ENCODE measurements at places on chromosomes 7 and 10.
A peak's percentile ranks its signal among the peaks of the same experiment; 100 is the strongest.

DNA sequence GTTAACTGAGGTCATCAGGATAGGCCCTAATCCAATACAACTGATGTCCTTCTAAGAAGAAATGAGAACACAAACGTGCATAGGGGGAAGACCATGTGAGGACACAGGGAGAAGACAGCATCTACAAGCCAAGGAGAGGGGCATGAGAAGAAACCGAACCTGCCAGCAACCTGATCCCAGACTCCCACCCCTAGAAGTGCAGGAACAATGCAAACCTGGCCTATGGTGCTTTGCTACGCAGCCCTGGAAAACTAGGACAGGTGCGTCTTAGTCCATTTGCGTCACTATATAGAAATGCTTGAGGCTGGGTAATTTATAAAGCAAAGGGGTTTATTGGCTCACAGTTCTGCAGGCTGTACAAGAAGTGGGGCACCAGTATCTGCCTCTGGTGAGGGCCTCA, 322.6 kb upstream of the ZNF32 start:
- no peak for DNase-seq

GRCh38 chr10:86439544-86439943, 72.9 kb upstream of the GRID1 start:
- no peak for DNase-seq

- no peak for DNase-seq
These were observed 10.8 kb upstream of the INTS1 start for GRCh38 chr7:1514995-1515401.

GRCh38 chr10:119039161-119039560, 9.6 kb downstream of the NANOS1 start:
- no peak for DNase-seq

- DNase-seq, result no peak
These were observed 250.6 kb upstream of the GALNT17 start for GRCh38 chr7:70881167-70881847.

- DNase-seq, result no peak
These were observed 173.6 kb upstream of the PRSS58 start for GRCh38 chr7:142431491-142431890.

DNA sequence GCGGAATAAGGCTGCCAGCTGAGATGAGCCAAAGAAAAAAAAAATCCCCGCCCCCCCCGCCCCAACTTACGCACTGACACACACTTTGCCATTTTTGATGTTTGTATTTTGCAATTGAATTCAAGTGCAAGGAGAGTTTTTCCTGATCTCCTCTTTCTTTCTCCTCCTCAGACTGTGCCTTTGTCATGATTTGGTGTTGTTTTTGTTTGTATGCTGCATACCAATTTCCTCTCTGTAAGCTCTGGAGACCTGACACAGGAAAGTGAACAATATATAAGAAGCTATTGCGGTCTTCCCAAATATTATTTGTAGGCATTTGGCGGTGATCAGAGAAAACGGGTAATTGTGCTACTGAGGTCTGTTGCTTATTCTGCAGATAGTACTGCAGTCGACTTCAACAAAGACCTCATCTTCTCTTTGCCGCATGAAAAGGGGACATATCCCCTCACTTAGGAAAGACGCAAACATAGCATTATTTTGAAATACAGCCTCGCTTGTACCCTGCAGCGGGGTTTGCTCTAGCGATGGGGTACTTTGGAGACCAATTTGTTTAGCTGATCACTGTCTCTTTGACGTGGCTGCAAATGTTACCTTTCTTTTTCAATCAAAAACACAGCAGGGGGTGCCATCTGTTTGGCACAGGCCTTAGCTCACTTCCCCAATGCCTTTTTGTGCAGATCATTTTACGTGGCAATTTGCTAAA, 206.6 kb downstream of the SKAP2 start:
- DNase-seq, result peak; percentile 92

- peak; percentile 63 for DNase-seq
These were observed 4.2 kb downstream of the VSTM2A start for GRCh38 chr7:54546081-54546985.

DNA sequence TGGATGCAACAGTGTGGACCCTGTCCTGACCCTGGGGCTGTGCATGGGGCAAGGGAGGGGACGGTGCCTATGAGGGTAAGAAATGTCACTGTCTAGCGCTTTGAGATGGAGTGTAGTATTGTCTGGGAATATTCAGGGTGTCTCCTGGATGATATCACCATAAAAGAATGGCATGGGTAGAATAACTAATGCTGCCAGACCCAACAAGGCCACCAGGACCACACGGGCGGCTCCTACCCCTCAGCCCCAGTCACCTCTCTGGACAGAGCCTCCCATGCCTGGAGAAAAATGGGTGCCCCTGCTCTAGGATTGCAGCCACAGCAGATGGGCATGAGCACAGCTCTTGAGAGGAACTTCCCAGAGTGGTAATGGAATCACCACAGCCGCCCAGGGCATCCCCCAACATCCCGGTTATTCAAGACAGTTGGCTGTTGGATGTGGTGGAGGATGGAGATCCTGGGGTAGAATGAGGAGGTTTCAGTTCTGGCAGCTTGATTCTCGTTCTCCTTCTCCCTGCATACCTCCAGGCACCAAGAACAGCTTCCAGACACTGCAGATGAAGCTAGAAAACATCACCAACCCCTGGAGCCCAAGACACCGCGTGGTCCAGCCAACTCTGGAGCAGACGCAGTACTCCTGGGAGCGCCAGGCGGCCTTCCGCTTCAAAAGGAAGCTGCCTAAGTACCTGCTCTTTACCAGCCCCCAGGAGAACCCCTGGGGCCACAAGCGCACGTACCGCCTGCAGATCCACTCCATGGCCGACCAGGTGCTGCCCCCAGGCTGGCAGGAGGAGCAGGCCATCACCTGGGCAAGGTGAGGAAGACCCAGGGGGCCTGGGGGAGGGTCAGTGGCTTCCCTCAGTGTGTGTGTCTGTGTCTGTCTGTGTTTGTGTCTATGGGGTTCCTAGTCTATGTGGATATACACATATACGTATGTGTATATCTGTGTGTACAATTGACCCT, 6.2 kb downstream of the AOC1 start:
- DNase-seq, result no peak

Data from NCI-H1930 (cell line).